ENCODE measurements at places on chromosomes 5 and 9. TPM values are rescaled to one million over a fixed set of nuclear protein-coding genes. Genes with fewer than 3 reads are reported as not detected.

GRCh38 chr5:6585939-6586646, 46.8 kb downstream of the NSUN2 start:
- DNase-seq, result no peak

- peak; percentile 91 for DNase-seq
Observed at GRCh38 chr5:95823738-95824609, 1.4 kb upstream of the GLRX start.

- no peak for DNase-seq
Observed at GRCh38 chr5:160675988-160676387, 176.0 kb downstream of the ATP10B start.

Gene FABP6
- not detected for total RNA-seq

Gene SH3TC2
- 4.3 TPM for total RNA-seq

Gene ADAMTS12
- 22.0 TPM for total RNA-seq
